ENCODE measurements at places on chromosomes 5 and 9.

DNA sequence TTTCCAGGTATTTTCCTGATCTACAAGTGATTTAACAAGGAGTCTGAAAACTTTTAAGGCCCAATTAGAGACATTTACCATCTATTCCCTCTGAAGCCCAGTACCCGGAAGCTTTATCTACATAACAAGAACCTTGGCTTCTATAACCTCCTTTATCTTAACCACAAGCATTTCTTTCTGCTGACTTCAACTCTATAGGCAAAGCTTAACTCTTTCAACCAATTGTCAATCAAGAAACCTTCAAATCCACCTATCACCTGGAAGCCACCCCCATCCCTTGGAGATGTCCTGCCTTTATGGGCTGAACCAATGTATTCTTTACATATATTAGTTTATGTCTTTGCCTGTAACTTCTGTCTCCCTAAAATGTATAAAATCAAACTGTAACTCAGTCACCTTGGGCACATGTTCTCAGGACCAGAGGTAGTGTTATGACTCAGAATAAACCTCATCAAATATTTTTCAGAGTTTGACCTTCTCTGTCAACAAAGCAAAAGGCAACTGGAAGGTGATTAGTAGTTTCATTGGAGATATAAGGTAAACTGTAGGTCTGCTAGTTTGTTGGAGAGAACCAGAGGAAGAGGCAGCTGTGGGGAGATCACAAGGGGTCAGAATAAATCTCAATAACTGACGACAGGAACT lies 13.0 kb upstream of the RIMOC1 start:
- DNase-seq = no peak

- DNase-seq = no peak
These were observed 64.3 kb upstream of the LMX1B start for GRCh38 chr9:126549246-126550006.

DNA sequence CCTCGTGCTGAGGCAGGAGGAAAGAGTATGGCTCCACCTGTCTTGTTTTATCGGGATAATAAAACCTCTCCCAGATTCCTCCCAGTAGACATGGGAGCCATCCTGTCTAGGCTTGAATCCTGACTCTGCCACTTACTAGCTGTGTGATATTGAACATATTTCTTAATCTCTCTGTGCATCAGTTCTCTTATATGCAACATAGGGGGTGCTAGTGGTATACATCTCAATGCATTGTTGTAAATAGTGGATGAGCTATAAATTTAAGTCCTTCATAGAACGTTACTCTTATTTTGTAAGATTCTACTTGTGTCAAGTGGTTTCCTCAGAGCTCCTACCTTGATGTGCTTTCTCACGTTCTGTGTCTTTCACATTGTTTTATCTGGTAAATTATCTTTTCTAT lies 417.7 kb upstream of the POU5F2 start:
- no peak for DNase-seq

DNA sequence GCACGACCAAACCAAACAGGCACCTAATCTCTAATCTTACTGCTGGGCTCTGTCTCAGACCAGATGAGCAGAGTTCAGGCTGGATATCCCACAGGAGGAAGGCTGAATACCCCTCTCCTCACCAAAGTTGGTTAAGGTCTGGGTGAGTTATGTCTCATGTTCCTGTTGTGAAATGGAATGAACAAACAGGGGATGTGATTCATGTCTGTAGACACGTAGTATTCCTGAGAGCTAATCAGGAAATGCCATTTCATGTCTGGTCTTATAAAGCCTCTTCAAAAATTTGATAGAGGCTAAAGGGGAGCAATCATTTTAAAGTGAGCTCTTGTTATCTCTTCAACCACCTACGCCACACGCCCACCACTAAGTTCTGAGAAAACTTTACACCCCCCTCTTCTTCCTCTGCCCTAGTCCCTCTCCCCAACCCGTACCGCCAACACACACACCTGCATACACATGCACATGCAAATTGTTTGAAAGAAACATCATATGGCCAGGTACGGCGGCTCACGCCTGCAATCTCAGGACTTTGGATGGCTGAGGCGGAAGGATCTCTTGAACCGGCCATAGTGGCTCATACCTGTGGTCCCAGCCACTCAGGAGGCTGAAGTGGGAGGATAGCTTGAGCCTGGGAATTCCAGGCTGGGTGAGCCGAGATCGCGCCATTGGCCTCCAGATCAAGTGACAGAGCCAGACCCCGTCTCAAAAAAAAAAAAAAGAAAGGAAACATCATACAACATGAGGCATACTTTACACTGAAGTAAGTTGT lies 69.8 kb upstream of the RAI14 start:
- DNase-seq = peak; percentile 84

GRCh38 chr9:32665101-32665500 lies 29.6 kb upstream of the TAF1L start:
- no peak for DNase-seq

DNA sequence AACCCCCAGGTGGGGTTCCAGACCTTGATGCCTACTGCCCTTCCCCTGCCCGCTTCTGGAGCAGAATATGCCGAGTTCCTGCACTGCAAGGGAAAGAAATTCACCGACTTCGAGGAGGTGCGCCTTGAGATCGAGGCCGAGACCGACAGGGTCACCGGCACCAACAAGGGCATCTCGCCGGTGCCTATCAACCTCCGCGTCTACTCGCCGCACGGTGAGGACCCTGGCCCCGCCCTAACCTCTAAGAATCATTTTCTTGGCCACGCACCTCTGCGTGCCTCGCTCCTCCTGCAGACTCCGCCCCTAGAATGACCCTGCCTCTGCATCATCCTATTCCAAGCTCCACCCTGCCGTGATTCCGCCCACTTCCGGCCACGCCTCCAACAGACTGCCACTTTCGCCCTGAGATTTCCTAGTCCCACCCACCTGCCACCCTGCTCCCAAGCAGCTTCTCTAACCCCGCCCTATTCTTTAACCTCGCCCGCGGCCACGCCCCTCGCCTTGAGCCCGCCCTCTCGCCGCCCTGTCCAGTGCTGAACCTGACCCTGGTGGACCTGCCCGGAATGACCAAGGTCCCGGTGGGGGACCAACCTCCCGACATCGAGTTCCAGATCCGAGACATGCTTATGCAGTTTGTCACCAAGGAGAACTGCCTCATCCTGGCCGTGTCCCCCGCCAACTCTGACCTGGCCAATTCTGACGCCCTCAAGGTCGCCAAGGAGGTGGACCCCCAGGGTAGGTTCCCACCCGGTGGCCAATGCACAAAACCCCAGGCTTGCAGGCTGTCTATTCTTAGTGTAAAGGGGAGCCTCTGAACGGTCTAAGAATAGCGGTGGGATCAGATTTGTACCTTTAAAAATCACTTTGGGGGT lies 15.6 kb downstream of the DNM1 start:
- DNase-seq = peak; percentile 34

GRCh38 chr9:237141-237857 lies 22.6 kb downstream of the DOCK8 start:
- DNase-seq = no peak

GRCh38 chr5:180803181-180804128 lies 849 bp upstream of the MGAT1 start:
- no peak for DNase-seq

- no peak for DNase-seq
These were observed 190.7 kb upstream of the SLC27A6 start for GRCh38 chr5:128774605-128775004.

GRCh38 chr5:149550268-149550583 lies 1.0 kb downstream of the CSNK1A1 start:
- peak; percentile 85 for DNase-seq

DNA sequence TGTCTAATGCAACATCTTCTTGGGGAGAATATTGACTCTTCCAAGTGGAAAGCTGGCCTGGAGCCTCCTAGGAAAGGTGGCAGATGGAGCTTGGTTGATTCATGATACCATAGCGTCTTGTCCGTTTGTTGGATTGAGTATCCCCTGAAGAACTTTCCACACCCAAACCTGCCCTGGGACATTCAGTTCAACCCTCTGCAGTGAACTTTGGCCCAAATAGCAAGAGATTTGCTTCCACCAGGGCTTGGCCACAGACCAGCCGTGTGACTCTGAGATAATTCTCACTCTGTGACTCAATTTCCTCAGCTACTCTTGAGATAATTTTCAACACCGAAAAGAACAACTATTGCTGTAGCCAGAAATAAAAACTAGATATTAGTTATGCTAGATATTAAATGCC lies 108.0 kb upstream of the RAD23B start:
- DNase-seq = no peak

- peak; percentile 55 for DNase-seq
These were observed 25.7 kb downstream of the PCDHGC5 start for GRCh38 chr5:141514330-141515133.

- DNase-seq = no peak
These were observed 10.9 kb upstream of the RHOBTB3 start for GRCh38 chr5:95720094-95720786.

DNA sequence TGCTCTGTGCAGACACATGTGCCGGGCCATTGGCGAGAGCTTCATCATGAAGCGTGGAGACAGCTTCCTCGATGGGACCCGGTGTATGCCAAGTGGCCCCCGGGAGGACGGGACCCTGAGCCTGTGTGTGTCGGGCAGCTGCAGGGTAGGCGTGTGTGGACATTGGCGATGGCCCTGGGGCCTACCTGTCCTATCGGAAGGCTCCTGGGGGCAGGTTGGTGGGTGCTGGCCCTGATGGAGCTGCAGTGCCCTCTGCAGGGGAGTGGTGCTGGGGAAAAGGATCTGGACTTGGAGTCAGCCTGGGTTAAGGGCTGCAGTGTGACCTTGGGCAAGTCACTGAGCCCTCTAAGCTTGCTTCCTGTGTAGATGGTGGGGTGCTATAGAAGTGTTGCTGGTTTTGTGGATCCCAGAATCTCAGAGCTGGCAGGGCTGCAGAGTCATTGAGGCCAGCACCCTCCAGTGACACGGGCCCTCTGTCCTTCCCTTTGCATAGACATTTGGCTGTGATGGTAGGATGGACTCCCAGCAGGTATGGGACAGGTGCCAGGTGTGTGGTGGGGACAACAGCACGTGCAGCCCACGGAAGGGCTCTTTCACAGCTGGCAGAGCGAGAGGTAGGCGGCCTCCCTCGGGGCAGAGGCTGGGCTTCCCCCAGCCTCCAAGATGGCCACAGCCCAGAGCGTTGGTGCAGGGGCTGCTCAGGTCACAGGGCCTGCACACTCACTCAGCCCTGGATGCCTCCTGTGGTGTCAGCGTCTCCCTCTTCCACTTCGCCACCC lies 15.8 kb downstream of the ADAMTS13 start:
- DNase-seq = no peak

- DNase-seq = peak; percentile 13
These were observed 436.0 kb upstream of the CDH9 start for GRCh38 chr5:27474395-27474794.

DNA sequence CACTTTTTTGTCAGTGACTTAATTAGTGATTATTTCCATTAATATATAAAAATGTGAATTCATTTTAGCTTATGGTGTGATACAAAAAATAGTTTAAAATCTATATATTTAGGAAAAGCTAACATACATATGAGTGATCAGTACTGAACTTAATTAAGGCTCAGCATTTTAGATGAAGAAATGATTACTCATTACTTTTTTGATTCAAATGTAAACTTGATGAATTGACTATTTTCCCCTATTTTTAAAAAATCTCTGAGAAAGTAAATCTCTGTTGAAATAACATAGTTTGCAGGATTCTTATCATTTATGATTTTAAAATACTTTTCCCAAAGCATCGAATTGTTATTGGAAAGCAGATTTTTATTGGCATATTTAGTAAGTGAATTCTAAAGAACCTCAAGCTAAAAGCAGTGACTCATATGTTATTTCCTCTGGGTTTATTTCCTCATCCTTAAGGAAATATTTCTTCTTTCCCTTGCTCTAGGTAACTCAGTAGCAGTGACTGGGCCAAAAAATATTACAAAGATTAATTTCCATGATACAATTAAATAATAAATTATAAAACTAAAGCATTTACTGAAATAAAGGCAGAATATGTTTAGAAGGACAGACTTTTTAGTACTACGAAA lies 290.6 kb downstream of the FER start:
- DNase-seq = peak; percentile 42

GRCh38 chr5:153209016-153209415 lies 281.5 kb upstream of the GRIA1 start:
- no peak for DNase-seq

DNA sequence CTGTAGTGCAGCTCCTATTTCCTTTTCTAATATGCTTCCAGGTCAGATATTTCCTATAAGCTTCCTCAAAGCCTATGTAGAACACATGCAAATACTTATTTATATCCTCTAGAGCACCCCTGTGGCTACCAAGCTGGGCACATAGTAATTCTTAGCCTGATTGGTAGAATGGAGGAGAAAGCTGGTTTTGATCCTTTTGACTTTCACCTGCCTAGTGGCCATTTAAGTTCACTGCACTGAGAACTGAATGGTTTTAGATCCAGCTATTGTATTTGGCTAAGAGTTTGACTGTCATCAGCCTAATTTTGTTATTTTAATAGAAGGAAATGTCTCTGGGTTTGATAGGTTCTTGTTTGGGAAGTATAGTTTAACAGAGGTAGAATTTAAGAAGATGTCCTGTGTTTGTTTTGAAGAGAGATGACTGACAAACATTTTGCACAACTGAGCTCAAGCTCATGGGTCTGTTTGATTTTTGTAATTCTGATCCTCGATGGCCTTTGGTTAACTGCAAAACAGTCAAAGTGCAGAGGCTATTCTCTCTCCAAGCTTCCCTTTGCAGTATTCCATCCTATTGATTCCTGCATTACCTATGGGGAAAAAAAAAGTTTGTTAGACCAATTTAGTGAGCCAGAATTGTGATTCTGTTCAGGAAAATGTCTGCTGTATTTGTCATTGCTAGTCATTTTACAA lies 85.4 kb downstream of the KCNN2 start:
- peak; percentile 15 for DNase-seq

GRCh38 chr5:107329850-107330249 lies 340.9 kb downstream of the EFNA5 start:
- no peak for DNase-seq

DNA sequence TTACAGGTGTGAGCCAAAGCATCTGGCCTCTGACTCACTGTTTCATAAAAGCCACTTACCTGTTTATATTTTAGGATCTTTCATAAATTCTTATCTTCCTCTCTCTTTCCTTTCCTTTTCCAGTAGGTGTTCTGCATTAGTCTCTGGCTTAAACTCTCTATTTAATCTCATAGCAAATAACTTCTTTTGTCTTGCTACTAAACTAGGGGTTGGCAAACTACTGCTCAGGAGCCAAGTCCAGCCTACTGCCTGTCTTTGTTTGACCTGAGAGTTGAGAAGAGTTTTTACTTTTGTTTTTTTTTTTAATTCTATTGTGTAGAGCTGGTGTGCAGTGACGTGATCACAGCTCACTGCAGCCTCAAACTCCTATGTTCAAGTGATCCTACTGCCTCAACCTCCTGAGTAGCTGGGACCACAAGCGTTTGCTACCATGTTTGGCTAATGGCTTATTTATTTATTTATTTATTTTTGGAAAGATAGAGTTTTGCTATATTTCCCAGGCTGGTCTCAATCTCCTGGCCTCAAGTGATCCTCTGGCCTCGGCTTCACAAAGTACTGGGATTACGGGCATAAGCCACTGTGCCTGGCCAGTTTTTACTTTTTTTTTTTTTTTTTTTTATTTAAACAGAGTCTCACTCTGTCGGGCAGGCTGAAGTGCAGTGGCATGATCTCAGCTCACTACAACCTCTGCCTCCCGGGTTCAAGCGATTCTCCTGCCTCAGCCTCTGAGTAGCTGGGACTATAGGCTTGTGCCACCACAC lies 5.4 kb upstream of the NDFIP1 start:
- no peak for DNase-seq

GRCh38 chr9:8491563-8491962 lies 692.0 kb upstream of the DMAC1 start:
- DNase-seq = no peak
